NCI-H82 (cell line): ENCODE measurements at places on chromosomes 7 and 10.

DNA sequence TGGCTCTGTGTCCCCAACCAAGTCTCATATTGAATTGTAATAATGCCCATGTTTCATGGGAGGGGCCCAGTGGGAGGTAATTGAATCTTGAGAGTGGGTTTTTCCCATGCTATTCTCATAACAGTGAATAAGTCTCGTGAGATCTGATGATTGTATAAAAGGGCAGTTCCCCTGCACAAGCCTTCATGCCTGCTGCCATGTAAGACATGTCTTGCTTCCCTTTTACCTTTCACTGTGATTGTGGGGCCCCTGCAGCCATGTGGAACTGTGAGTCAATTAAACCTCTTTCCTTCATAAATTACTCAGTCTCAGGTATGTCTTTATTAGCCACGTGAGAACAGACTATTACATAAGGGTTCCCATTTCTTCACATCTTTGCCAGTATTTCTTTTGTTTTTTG is 97.1 kb upstream of the CPXM2 start:
- no peak for DNase-seq

DNA sequence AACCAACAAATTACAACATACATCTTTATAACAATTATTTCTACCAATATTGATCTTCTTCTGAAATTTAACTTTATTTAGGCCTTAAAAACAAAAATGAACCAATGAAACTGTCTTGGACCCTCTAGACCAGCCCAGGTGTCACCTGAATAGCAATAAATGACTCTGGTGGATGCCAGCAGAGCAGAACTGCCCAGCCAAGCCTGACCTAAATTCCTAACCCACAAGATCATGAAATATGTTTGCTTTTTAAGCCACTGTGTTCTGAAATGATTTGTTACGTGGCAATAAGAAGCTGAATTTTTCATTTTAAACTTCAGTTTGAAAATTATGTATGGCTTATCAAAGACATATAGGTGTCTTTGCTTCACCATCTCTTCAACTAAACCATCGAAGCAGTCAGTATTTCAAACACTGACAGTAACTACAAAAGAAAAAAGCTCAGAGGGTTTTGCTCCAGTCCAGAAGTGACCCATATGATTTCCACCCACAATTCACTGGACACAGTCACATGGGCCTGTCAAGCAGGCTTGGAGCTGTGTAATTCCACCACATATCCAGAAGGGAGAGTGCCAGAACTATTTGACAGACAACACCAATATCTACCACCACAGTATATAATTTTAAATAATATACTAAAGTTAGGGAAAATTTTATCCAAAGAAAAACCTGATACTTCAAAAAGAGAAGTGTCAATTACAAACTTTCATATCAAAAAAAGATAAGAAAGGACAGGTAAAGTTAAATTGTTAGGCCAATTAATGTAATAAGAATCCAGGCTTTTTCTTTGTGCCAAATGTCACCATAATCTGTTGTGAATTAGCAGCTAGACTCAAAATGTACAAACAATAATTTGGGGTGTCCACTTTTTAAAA is 94.5 kb downstream of the KMT2C start:
- peak; percentile 47 for DNase-seq

DNA sequence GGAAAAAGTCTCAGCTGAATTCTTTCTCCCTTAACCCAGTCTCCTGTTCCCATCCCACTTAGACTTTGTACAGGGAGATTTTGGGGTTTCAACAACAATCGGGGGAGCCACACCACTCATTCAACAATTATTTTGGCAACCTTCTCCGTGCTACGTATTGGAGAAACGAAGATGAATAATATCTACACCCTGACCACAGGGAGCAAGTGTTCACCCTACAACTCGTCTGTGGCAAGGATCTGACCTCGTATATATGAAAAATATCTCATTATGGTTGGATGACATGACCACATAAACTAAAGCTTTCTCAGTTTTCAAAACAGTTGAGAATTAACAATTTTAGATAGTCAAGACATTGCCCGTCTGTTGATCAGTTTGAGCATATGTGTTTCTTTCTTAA is 302.1 kb downstream of the CACNA2D1 start:
- DNase-seq, result no peak

- no peak for DNase-seq
Observed at GRCh38 chr10:12228851-12229250, 32.9 kb downstream of the CDC123 start.

DNA sequence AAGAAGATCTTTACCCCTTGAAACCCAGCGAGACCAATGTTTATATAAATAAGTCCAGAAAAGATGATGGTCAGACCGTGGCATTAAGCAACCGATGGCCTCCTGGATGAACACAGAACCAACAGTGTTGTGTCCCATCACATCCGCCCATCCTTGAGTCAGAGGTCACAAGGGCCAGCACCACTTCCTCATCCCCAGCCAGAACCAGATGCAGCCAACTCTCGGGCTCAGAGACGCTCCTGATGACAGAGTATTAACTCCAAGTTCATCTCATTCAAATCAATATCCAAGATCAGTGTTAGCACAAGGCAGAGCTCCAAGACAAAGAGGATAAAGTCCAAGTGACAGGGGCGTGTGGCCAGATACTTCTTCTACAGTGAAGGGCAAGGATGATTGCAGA is 63.5 kb downstream of the FAM53B start:
- DNase-seq, result no peak

DNA sequence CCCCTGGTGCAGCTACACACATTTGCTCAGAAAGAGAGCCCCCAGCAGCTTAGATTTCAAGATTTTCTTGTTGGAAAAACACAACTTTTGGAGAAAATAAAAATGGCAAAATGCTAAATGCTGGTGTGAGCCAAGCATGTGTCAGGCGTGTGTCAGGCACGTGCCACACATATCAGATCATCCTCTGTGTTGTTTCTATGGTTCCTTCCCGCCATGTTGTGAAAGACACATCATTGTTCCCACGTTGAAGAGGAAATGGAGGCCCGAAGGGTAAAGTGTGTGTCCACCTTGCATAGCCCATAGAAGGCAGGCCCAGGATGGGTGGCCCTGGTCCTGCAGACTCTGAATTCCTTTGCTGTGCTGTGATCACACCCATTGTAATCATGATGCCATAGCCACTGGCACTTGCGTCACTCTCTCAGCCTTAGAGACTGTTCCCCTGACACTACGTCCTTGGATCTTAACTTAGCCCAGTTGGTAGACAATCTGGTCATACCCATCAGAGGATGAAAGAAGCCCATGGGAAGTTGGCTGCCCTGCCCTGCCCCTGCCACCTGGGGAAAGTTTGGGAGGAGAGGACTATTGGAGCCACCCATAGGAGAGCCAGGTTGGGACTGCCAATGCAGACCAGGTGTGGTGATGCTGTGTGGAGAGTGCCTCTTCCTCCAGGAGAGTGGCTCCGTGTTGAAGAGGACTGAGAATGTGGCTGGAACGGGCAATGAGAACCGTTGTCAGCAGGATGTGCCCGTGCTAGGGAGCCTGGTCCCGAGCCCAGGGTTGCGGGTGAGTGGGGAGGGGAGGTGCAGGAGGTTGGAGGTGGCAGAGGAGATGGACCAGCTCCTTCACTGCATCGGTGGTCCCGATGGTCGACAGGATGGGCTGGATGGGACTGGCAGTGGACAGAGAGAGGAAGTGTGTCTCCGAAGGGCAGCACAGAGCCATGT is 65.6 kb upstream of the IGFBP3 start:
- DNase-seq, result no peak
